Transverse colon (tissue), 4 donors: ENCODE measurements at places on chromosomes 11 and 22.

DNA sequence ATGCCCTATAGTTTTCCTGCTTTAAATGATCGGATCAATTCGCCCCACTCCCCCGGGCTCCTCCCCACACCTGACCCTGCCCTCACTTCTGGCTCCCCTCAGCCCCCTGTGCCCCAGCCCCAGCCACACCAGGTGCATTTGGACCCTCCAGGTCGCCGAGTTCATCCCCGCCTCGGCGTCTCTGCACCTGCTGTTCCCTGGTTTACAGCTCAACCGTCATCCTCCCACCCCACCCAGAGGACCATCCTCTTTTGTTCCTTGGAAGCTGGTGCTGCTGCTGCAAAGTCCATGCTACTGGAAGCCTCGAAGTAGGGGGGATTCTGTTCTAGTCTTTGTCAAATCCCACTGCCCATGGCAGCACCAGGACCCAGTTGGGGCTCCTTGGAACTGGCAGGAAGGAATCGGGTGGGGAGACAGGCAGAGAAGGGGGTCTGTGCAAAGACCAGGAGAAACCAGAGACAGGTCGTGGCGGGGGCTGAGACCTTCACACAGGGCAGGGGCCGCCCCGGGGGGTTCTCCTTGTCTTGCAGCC is 4.5 kb upstream of the MUC5B start:
- peak; percentile 75 for DNase-seq
- no peaks in the 10 kb centered on the region for H3K36me3 ChIP-seq
- peak overlapping the region; percentile 82 for H3K27ac ChIP-seq
- H3K4me3 ChIP-seq, result peak overlapping the region; percentile 6
- peaks cover 25% of the 10 kb centered on the region for H3K27me3 ChIP-seq
- H3K4me1 ChIP-seq, result peaks cover 41% of the 10 kb centered on the region

GRCh38 chr11:59542142-59542810 is 30.9 kb downstream of the OR4D9 start:
- H3K4me1 ChIP-seq, result no peaks in the 10 kb centered on the region
- no peak overlapping the region for H3K4me3 ChIP-seq
- no peaks in the 10 kb centered on the region for H3K36me3 ChIP-seq
- H3K27me3 ChIP-seq, result no peaks in the 10 kb centered on the region
- H3K27ac ChIP-seq, result no peak overlapping the region

DNA sequence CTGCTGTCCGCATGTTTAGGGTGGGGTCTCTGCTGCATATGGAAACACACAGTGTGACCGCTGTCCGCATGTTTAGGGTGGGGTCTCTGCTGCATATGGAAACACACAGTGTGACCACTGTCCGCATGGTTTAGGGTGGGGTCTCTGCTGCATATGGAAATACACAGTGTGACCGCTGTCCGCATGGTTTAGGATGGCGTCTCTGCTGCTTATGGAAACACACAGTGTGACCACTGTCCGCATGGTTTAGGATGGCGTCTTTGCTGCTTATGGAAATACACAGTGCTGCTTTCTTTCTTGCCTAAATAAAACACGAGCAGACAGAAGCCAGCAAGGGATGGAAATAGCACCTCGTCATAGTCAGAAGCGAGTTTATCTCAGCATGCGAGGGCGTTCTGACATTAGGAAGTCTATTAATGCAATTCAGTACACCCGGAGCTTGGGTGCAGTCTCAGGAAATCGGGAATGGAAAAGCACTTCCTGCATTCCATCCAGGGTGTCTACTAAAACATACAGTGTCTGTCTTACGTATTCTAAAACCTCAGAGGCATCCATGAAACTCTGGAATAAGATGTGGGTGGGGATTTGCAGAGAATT is 32.6 kb upstream of the TOLLIP start:
- no peaks in the 10 kb centered on the region for H3K36me3 ChIP-seq
- no peaks in the 10 kb centered on the region for H3K4me1 ChIP-seq
- H3K27me3 ChIP-seq, result no peaks in the 10 kb centered on the region
- H3K27ac ChIP-seq, result no peak overlapping the region

- H3K36me3 ChIP-seq, result no peaks in the 10 kb centered on the region
- peaks cover 3% of the 10 kb centered on the region for H3K27me3 ChIP-seq
- H3K4me3 ChIP-seq, result no peak overlapping the region
- no peaks in the 10 kb centered on the region for H3K4me1 ChIP-seq
- peak; percentile 16 for DNase-seq
- H3K27ac ChIP-seq, result no peak overlapping the region
Observed at GRCh38 chr11:82682003-82682751, 51.5 kb downstream of the FAM181B start.

- no peak overlapping the region for H3K27ac ChIP-seq
- no peaks in the 10 kb centered on the region for H3K27me3 ChIP-seq
- DNase-seq, result no peak
- no peaks in the 10 kb centered on the region for H3K4me1 ChIP-seq
- no peak overlapping the region for H3K4me3 ChIP-seq
Observed at GRCh38 chr11:7450836-7451235, 34.5 kb upstream of the OLFML1 start.

GRCh38 chr11:112470355-112470754 is 209.7 kb upstream of the PLET1 start:
- no peak overlapping the region for H3K27ac ChIP-seq
- H3K4me3 ChIP-seq, result no peak overlapping the region
- no peaks in the 10 kb centered on the region for H3K36me3 ChIP-seq
- no peaks in the 10 kb centered on the region for H3K4me1 ChIP-seq
- no peaks in the 10 kb centered on the region for H3K27me3 ChIP-seq
- DNase-seq, result no peak

DNA sequence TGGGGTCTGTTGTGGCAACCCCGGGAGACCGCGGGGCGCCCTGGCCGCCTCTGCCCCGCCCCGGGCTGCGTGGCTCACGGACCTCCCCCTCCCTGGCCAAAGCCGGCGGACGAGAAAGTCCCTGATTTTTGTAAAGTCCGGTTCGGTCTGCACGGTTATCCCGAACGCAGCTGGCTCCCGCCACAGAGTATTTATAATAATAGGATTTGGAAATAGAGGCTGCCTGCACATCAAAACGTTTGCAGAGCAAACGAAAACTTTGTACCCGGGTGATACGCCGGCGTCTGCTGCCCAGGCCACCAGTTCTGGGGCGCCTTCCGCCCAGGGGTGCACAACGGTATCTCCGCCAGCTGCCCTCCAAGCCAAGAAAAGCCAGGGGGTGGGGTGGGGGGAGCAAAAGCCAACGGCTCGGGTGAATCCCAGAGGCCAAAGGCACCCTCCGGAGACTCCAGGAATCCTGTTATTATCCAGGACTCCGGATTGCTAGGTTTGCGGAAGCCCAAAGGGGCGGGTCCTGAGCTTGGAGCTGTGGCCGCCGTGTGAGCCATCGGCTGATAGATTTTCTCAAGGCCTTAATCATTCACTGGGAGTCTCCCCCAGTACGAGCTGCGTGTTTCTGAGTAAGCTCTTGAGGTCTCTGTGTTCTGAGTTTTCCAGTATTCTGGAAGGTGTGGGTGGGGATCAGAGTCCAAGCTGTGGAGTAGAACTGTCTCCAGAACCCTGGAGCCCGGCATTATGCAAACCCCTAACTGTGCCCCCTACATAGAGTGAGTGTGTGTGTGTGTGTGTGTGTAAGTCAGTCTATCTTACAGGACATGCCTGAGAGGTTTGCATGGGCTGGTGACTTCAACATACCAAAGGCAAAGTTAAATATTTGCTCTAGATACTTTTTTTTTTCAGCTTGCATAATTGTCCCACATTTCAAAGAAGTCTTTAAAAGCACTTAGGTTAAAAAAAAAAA is 673 bp upstream of the SHANK2 start:
- H3K4me1 ChIP-seq, result peaks cover 23% of the 10 kb centered on the region
- peaks cover 52% of the 10 kb centered on the region for H3K27me3 ChIP-seq
- DNase-seq, result peak; percentile 53
- H3K27ac ChIP-seq, result peak overlapping the region; percentile 86

GRCh38 chr11:94472916-94473799 is 20.5 kb downstream of the MRE11 start:
- no peaks in the 10 kb centered on the region for H3K27me3 ChIP-seq
- no peaks in the 10 kb centered on the region for H3K4me1 ChIP-seq
- H3K27ac ChIP-seq, result no peak overlapping the region
- peaks cover 14% of the 10 kb centered on the region for H3K36me3 ChIP-seq
- H3K4me3 ChIP-seq, result no peak overlapping the region
